Stimulated activated CD4-positive, alpha-beta T cell treated with anti-CD3 and anti-CD28 coated beads, Interleukin-15, amount 100 ng/mL, for 48 hours (primary cell): ENCODE measurements at places on chromosomes 3 and 15.

GRCh38 chr3:5630406-5630805, 442.9 kb downstream of the EDEM1 start:
- no peak for DNase-seq

DNA sequence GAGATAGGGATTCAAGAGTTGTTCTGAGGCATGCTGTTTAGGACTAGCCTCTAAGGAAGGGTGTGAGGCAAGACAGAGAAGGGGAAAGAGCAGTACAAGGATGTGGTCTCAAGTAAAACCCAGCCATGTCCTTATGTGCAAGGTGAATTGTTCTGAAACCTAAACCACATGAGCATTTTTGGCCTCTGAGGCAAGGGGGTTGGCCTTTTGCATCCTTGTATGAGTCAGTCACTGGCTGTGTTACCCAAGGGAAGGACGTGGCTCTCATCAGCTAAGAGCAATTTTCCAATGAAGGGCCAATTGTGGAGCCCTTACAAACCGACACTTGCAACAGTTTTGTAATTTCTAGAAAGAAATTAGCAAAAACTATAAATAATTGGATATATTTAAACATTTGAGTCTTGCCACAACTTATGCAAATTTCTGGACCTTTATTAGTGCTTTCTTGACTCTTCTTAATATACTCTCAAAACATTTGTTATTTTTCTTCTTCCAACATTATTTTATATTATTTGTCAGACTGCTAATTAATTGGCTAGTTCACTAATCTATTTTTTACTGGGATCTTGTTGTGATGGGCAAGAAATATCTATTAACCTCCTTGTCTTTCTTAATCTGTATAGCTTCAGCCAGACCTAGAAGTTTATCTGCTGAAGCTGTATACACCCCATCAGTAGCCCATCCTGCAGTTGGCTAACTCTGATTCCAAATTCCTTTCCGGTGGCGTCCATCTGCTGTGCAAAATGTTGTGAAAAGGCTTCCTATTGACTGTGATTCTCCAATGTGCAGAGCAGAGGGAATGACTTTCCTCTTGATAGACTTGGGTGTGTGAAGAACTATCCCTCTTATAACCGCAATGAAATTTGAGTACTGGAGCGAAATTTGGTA, 97.7 kb upstream of the P2RY1 start:
- DNase-seq, result no peak

DNA sequence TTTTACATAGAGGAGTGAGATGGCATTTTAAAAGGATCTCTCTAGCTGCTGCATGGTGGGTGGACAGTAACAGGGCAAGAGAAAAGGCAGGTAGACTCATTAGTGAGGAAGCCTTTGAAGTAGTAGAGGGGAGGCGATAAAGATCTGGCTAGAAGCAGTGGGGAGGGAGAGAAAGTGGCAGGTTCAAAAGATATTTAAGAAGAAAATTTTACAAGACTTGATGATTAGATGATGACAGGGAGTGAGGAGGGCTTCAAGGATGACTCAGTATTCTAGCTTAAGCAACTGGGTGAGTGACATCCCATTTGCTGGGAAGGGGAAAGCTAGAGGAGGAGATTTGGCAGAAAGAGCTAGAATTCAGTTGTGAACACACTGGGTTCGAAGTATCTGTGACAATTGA, 3.8 kb upstream of the BRPF1 start:
- DNase-seq, result no peak

- DNase-seq, result no peak
These were observed 274.2 kb upstream of the ICE2 start for GRCh38 chr15:60752973-60753720.

DNA sequence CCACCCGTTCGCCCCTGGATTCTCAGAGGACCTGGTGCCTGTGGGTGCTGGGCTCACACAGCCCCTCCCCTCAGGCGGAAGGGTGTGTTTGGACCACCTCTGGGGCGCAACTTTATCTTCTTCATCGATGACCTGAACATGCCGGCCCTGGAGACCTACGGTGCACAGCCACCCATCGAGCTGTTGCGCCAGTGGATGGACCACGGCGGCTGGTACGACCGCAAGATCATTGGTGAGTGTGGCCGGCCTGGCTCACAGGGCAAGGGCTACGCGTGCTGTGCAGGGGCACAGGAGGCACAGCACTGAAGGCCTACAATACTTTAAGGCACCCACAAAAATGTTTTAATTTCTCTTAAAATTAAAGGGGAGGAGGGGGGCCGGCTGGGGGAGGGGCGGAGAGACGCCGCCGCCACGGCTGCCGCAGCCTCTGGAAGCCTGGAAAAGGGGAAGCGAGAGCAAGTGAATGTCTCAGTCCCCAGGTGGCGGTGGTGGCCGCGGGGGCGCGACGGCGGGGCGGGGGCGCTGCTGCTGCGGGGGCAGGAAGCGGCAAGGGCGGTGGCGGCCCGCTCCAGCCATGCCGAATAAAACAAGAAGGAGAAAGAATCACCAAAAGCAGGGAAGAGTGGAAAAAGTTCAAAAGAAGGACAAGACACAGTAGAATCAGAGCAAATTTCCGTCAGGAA, 56.8 kb downstream of the DNAH1 start:
- no peak for DNase-seq

DNA sequence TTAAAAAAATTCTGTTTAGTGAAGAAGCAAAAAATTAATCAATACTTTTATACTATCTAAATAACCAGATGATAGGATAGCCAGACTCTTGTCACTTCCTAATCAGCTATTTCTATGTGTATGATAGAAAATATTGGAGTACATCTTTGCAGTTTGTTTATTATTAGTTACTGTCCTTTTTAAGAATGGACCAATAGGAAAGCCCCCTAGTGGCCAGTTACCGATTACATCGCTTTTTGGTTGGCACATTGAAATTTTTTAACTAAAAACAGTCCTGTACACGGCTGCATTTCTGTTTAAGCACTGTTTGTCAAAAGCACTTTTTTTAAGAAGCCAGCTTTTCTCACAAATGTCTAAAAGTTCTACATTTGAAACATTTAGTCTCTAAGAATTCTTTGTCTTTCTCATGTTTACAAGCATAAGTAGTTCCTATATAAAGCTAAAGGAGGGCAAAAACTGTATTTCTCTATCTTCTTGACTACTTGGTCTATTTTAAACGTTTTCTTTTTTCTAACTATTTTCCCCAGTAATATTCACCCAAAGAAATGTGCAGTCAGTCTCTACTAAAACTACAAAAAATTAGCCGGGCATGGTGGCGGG, 253.2 kb upstream of the LRTM1 start:
- peak; percentile 1 for DNase-seq

- DNase-seq, result no peak
These were observed 47.8 kb downstream of the KCNMB2 start for GRCh38 chr3:178583963-178584575.

DNA sequence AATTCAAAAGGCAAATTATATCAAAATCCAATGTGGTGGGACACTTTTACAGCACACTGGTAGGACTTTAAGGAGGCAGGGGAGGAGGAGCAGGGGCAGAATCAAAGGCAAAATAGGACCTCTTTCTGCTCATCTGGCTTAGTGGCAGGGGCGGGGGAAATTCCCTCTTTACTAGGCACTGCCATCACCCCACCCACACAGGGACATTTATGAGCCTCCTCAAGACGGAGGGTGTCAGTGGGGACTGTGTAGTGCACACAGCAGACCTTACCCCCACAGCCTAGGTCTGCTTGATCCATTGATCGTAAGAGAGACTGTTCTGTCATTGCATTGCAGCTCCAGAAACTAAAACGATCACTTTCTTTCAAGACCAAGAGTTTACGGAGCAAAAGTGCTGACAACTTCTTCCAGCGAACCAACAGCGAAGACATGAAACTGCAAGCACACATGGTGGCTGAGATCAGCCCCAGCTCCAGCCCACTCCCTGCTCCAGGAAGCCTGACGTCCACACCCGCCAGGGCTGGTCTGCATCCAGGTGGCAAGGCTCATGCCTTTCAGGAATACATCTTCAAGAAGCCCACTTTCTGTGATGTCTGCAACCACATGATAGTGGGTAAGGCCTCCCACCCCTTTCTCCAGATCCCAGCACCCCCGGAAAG, 62.9 kb downstream of the STAC start:
- no peak for DNase-seq

DNA sequence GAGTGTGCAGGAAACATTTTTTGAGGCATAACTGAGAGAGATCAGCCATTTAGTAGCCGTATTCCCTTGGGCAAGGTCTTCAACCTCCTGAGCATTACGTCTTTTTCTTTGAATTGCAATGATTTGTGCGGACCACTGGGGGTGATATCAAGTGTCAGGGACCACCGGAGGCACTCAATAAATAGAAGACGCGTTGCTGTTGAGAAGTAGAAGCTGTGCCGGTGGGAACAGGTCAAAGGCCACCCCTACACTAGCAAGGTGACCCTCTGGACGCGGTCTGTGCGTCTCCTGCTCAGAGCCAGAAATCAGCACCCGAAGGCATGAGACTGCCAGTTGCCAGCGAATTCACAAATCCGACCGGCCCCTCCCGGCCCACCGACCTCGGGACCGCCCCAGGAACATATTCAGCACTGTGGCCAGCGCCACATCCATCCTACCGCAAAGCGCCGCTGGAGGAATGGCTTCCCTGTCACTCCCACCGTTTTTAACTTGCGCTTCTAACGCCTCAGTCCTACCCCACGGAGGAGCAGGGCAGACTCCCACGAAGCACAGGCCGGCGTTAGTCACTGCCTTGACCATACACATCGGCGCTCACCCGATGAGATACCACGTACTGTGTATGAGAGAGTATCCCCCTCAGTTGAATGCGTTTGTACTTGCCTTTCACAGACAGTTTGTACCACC, 1.4 kb upstream of the GHSR start:
- DNase-seq, result no peak

DNA sequence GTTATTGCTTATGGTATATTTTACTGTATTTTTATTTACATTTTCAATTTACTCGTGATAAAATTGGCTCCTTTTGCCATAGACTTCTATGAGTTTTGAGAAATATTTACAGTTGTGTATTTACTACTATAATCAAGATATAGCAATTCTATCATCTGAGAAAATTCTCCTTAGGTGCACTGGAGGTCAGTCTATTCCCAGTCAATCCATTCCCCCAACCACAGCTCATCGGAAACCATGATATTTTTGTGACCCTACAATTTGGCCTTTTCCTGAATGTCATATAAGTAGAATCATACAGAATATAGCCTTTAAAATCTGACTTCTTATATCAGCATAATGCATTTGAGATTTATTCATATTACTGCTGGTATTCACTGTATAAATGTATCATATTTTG, 114.7 kb upstream of the LRTM1 start:
- DNase-seq, result no peak

GRCh38 chr3:133856316-133856715, 39.4 kb downstream of the RAB6B start:
- no peak for DNase-seq

GRCh38 chr15:67397139-67397538, 123.8 kb upstream of the C15orf61 start:
- no peak for DNase-seq

GRCh38 chr3:97689962-97690361, 74.6 kb upstream of the ARL6 start:
- no peak for DNase-seq

DNA sequence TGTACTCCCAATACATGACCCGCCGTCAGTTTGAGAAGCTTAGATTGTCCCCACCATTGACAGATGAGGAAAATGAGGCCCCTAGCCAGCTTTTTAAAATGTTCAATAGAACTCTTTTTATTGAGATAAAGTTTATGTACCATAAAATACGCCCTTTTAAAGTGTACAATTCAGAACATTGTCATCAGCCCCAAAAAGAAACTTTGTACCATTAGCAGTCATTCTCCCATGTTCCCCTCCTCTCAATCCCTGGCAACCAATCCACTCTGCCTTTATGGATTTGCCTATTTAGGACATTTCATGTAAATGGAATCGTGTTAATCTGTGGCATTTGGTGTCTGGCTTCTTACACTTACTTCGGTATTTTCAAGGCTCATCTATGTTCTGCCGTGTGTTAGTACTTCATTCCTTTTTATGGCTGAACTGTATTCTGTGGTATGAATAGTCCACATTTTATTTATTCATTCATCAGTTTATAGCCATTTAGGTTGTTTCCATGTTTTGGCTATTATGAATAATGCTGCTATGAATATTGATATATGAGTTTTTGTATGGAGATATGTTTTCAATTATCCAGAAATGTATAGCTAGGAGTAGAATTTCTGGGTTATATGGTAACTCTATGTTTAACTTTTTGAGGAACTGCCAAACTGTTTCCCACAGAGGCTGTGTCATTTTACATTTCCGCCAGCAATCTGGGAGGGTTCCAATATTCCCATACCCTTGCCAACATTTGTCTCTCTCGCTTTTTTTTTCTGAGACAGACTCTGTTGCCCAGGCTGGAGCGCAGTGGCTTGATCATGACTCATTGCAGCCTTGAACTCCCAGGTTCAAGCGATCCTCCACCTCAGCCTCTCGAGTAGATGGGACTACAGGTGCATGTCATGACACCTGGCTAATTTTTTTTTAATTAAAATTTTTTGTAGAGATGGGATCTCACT, 15.3 kb upstream of the PTPN23 start:
- DNase-seq, result no peak

GRCh38 chr15:77384086-77384485, 35.8 kb downstream of the PEAK1 start:
- DNase-seq, result no peak

- DNase-seq, result no peak
These were observed 34.0 kb downstream of the MINDY2 start for GRCh38 chr15:58805095-58805494.

DNA sequence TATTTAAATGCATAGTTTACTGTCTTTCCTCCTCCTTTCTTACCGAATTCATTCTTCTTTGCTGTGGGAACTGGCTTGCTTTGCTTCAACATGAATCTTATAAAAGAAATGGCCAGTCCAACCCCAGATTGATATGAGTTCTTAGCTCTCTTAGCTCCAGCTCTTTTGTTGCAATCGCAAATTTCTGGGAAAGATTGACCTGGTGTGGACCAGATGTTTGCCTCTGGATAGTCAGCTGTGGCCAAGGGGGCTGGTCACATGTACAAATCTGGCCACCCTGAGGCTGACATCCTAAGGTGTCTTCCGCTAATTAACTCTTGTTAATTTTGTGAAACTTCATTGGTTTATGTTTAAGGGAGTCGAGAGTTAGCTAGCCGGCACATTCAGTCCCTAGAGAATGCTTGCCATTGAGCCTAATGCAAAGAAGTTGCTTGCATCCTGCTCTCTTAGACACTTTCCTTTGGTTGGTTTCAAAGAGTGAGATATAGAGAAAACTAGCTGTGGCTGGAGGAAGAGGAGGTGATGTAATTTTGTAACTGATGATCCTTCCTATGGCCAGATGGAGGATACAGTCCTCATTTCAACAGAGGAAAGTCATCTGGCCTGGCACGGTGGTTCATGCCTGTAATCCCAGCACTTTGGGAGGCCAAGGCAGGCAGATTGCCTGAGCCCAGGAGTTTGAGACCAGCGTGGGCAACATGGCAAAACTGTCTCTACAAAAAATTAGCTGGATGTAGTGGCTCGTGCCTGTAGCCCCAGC, 162.4 kb downstream of the ADAMTSL3 start:
- no peak for DNase-seq
